ENCODE measurements at places on chromosomes 2 and 18. TPM values are rescaled to one million over a fixed set of nuclear protein-coding genes. Genes with fewer than 3 reads are reported as not detected.

DNA sequence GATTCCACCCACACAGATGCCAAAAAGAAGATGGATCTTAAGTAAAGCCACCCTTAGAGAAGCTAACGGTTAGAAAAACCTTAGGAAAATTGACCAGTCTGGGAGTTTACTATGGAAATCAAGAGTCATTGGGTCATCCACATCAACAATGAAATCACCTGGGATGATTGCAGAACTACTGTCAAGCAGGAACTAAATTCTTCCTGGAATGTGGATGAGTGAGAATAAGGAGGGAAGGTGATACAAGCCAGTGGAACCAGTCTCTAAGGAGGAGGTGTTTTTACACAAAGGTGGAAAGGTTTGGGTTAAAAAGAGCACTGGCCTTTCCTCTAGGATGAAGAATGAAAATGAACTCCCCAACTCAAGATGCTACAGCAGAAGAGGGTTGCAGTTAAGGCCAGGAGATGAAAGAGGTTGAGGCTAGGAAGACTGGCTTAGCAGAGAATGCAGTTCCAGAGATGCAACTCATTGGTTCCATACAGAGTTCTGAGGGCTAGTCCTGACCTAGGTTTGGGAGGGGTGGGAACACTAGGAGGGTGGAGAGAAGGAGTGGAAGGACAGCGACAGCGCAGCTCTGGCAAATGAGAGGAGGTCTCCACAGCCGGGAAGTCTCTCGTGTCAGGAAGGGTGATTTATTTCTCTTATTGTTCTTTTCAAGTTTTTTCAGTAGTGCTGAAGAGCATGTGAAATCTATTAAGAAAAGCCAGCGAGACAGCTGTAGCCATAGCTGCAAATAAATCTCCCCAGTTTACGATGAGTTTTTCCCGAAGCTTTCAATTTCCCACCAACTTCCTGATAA is 27.7 kb upstream of the KDM3A start:
- DNase-seq = no peak
- no peaks in the 10 kb centered on the region for H3K36me3 ChIP-seq
- H3K4me3 ChIP-seq = no peak overlapping the region
- H3K27me3 ChIP-seq = no peaks in the 10 kb centered on the region
- H3K4me1 ChIP-seq = no peaks in the 10 kb centered on the region

DNA sequence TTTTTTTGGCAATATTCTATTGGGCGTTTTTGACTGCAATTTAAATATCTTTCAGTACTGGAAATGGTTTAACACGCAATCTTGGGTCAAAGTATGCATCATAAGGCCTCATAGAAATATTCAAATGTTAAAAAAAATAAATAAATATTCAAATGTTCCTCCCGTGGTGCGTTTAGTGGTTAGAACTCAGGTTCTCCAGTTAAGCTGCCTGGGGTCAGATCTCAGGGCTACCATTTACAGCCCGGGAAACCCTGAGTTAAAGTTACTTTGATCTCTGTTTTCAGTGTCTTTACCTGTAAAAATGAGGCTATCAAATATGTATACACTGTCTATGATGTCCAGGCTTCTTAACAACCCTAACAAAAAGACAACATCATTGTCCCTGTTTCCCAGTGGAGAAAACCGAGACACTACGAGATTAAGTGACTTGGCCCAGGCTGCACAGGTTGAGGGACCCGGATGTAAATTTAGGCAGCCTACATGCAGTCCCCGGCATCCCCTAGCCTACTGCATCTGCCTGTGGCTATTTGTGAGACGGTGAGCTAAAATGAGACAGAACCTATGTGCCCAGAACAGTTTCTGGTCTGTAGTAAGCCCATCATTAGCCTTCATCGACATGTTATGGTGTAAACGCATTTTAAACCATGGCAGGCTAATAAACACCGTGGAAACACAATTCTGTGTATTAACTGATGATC is 1.7 kb downstream of the FHL2 start:
- no peaks in the 10 kb centered on the region for H3K4me1 ChIP-seq
- DNase-seq = no peak
- no peak overlapping the region for H3K4me3 ChIP-seq
- peaks cover 14% of the 10 kb centered on the region for H3K27me3 ChIP-seq

GRCh38 chr2:136325844-136326331 is 207.9 kb upstream of the CXCR4 start:
- DNase-seq = no peak
- 0 out of 2 replicates have a peak, but pooled peaks cover 2% of the 10 kb centered on the region for H3K27me3 ChIP-seq
- no peaks in the 10 kb centered on the region for H3K36me3 ChIP-seq
- H3K4me1 ChIP-seq = peaks cover 26% of the 10 kb centered on the region
- no peak overlapping the region for H3K4me3 ChIP-seq

- no peaks in the 10 kb centered on the region for H3K36me3 ChIP-seq
- no peak overlapping the region for H3K27ac ChIP-seq
- no peaks in the 10 kb centered on the region for H3K4me1 ChIP-seq
- DNase-seq = no peak
- H3K27me3 ChIP-seq = no peaks in the 10 kb centered on the region
Observed at GRCh38 chr2:198657512-198658121, 800.1 kb downstream of the SATB2 start.

DNA sequence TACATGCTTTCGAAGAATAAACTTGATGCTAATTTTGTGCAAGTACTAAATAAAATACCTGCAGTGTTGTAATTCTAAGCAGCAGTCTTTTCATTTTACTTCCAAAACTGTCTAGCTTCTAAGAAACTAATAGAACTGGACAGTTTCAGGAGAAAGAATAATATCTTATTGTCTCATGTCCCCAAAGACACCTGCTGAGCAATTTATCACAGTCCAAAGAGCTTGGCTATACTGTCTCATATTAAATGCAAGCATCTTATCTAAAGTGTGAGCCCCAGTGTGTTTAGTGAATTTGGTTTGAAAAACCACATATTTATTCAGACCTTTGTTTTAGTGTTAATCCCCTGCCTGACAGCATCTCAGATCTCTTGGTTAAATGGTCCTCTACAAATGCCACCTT is 374.3 kb downstream of the TMX3 start:
- no peak for DNase-seq
- H3K27ac ChIP-seq = no peak overlapping the region
- H3K4me3 ChIP-seq = no peak overlapping the region
- H3K27me3 ChIP-seq = no peaks in the 10 kb centered on the region

DNA sequence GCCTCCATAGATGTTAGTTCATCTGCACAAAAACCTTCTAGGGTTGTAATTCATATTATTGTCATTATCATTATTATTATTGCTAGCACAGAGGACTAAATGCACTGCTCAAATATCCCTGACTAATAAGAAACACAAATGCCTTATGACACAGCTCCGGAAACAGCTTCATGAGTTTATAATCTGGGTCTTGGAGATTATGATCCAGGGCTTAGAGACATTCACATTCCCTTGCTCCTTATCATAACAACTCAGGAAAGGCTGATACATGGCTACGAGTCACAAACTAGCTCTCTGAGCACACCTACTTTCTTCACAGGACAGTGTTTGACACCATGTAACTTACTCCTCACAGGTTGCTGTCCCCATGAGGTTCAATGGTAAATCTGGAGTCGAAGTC is 102.2 kb upstream of the TTC39C start:
- no peaks in the 10 kb centered on the region for H3K4me1 ChIP-seq
- no peaks in the 10 kb centered on the region for H3K27me3 ChIP-seq
- no peak overlapping the region for H3K27ac ChIP-seq

- no peaks in the 10 kb centered on the region for H3K4me1 ChIP-seq
- DNase-seq = no peak
Observed at GRCh38 chr18:22494771-22495170, 77.1 kb upstream of the CTAGE1 start.

DNA sequence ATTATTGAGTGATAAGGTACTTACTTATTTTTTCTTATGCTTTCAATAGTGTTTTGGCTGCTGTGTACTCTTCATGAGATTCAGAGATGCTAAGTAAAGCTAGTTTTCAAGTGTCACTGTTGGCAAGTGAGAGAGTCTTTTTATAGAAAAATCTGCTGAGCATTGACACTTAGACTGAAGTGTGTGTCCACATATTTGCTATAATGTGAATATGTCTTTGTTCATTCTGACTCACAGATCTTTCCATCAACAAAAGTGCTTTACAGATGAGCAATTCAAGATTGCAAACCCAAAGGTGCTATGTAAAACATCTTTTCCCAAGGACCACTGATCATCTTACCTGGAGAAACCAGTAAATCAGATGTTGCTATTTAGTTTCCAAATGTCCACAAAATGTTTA is 410.6 kb upstream of the FIGN start:
- H3K4me3 ChIP-seq = no peak overlapping the region
- no peak for DNase-seq
- H3K36me3 ChIP-seq = no peaks in the 10 kb centered on the region
- no peaks in the 10 kb centered on the region for H3K4me1 ChIP-seq

CCT7 gene
- total RNA-seq = 474 TPM

PSD4 gene
- 117 TPM for total RNA-seq

AAK1 gene
- total RNA-seq = 32.9 TPM

MEP1B gene
- not detected for total RNA-seq

All from GM12878 (cell line).